ENCODE measurements at places on chromosomes 3 and 15.
A peak's percentile ranks its signal among the peaks of the same experiment; 100 is the strongest.

DNA sequence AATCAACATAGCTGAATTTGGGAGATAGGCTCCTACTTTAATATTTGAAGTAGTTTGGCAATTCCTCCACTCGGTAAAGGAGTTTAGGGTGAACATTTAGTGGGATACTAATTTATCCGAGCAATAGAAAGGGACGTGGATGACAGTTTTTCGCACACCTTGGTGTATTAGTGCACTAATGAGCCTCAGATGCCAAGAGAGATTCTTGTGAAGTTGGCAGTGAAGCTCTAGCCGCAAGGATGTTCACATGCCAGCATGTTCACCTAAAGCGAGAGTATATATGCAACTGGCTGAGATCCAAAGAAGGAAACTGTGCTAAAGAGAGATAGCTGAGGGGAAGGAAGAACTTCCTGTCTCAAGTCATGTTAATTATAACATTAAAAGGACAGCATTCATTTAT lies 58.5 kb downstream of the TGFBR2 start:
- ATAC-seq, result no peak

DNA sequence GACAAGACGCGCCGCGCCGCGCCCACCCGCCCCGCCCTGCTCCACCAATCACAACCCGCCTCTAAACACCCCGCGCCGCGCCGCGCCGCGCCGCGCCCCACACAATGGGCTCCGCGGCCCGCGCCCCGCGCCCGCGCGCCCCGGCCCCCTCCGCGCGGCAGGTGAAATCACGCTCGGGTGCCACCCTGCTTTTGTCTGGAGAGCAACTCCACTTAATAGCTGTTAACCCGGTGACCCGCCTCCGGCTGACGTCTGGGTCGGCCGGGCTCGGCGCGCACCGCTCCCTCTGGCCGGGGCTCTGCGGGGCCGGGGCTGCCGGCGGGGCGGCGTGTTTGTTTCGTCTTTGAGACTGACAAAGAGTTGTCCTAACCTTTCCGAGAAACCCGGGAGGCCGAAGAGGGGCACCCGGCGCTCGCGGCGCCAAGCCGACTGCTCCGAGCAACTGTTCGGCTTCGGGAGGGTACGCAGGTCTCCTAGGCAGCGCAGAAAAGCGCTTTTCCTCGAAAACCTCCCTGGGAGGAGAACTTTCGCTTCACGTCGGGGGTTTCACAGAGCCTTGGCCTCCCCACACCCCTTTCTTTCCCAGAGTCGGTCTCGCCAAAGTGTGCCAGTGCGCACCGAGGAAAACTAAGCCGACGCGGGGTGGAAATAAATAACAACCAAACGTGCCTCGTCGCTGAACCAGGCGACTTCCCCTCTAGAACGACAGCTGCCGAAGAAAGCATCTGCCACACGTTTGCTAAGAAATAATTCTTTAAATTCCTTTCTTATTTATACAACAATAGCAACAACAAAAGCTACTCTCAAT lies 518.4 kb downstream of the FOXP1 start:
- ATAC-seq, result peak; percentile 65

DNA sequence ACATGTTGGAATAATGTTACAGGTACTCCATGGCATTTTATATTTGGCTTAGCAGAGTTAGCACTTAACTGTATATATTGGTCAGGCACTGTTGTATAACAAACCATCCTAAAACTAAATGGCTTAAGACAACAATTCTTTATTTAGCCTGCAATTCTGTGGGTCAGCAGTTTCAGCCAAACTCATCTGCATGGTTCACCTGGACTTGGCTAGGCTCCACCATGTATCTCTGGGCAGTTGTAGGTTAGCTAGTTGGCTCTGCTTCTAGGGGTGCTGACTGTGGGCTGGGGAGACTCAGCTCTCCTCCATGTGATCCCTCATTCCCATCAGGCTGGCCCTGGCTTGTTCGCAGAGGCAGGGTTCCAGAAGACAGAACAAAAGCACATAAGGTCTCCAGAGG lies 34.4 kb downstream of the RARB start:
- ATAC-seq, result peak; percentile 29

- ATAC-seq, result no peak
Measured at GRCh38 chr3:52453496-52454249, at the start of gene TNNC1. TSS of gene TNNC1 (minus strand) at chr3:52454041. CDS start at chr3:52454015, 26 bp downstream.

DNA sequence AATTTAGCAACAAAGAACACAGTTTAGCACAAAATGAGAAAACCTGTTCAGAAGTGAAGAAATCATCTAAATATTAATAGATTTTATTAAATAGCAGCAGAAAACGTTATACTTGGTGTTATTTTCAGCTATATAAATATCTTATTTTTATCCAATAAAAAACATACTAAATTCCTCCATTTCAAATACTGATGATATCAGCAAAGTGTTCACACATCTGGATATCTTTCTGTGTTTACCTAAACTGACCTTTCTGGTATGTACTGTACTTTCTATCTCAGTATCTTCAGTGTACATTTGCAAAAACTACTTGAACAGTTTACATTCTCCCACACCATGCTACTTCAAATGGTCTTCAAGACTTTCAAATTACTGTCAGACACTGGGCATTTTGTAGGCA lies 179.9 kb downstream of the ZBTB20 start:
- no peak for ATAC-seq

DNA sequence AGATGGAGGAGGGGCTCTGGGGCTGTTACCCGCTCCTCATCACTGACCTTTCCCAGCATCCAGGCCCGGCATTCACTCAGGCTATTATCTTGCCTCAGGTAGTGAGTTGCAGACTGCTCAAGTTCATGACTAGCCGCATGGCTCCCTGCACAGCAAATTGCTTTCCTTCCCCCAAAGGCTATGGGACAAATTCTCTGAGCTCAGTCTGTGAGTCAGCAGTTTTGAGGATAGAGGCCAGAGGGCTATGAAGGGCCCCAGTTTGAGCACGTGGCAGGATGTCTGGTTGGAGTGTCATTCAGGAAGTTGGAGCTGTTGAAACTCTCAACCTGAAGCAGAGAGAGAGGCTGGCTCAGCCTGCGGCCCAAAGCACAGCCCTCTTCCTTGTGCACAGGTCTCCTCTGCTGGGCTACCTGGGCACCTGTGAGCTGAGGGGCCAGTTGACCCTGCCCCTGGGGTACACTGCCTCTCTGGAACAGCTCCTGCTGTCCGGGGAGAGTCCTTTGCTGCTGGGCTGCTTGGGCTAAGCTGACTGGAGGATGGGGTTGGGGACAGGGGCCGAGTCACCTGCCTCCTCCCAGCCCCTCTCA lies 7.9 kb downstream of the FAH start:
- peak; percentile 85 for ATAC-seq

GRCh38 chr15:68418611-68419161 lies 13.3 kb downstream of the ITGA11 start:
- no peak for ATAC-seq

DNA sequence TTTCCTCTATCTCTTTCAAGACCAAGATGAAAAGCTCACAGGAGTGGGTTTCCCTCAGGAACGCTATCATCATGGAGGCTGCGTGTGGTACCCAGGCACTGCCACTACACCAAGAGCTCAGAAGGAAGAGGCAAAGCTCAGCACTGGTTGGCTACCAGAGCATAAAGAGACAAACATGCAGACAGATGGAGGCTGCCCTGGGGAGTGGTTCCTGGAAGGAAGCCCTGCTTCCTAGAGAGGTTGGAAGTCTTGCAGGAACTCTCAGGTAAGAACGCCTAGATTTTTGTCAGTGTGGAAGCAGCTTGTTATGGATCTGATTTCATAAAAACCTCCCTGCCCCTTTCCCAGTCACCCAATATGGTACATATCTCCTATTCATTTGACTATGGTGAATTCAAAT lies 49.9 kb upstream of the ADCY5 start:
- no peak for ATAC-seq

- no peak for ATAC-seq
Measured at GRCh38 chr3:162863579-162863978, 1367.0 kb downstream of the OTOL1 start.

DNA sequence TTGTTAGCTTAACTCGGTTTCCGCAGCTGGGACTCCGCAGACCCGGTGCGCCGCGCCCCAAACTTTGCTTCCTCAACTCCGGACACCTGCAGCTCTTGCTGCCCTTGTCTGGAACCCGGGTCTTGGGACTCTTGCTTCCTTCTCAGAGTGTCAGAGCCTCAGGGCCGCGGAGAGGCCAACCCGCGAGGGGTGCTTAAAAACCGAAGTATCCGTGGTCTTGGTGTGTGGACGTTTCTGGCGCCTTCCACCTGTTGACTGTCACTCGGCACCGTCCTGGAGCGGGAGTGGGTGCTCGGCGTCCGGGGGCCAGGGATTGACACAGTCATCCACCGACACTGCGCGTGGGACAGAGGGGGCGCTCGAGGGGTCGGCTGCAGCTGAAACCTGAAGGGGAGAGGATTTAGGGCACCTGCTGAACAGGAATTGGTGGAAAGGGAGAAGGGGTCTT lies 386 bp downstream of the SQOR start:
- peak; percentile 35 for ATAC-seq

- no peak for ATAC-seq
Measured at GRCh38 chr3:152051501-152052404, 178.3 kb downstream of the SUCNR1 start.

DNA sequence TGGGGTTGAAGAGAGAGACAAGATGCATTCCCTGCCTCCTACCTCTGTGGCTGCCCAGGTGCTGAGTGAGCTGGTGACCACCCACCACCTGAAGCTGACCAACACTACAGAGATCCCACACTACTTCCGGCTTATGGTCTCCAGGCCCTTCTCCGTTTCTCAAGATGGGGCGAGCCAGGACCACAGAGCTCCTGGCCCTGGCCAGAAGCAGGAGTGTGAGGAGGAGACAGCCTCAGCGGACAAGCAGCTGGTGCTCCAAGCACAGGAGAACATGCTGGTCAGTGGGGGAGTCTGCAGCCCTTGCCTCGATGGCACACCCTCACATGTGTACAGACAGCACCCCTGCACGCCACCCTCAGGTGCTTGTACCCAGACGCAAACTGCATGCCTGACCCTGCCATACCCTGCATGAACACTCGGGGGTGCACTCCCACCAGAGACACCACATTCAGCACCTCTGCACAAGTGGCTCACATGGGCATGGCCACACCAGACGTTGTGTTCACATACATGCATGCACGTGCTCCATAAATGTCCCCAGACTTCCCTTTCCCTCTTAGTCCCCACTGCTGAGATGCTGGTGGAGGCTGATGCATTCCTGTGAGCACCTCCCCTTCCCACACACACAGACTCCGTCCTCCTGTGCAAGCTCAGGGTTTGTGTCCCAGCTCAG lies 19.0 kb downstream of the ACAA1 start:
- peak; percentile 82 for ATAC-seq

DNA sequence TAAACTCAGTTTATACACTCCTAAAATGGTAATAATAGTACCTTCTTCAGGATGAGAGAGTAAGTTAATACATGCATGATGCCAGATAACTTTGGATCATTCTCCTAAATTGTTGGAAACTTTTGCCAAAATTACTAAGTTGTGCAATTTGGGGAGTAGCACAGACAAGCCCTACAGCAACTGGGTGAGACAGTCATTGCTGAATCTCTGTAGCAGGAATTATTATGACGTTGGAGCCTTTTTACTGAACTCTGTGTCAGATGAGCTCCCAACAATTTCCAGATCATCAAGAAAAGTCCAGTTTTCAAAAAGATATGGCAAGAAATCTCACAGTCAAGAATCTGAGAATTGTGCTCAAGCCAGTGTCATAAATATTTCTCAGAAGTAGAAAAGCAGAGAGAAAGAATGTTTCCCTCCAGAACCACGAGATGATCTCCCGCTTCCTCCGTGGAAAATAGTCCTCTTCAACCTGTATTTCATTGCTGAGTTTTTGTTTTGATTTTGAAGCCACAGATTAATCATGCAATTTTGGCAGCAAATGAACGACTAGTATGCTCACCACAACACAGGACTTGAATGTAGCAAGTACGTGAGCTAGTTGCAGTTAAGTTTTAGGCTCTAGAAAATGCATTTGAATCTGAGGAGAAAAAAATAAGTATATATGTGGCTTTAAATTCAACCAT lies 485.4 kb downstream of the CNTN6 start:
- ATAC-seq, result no peak

DNA sequence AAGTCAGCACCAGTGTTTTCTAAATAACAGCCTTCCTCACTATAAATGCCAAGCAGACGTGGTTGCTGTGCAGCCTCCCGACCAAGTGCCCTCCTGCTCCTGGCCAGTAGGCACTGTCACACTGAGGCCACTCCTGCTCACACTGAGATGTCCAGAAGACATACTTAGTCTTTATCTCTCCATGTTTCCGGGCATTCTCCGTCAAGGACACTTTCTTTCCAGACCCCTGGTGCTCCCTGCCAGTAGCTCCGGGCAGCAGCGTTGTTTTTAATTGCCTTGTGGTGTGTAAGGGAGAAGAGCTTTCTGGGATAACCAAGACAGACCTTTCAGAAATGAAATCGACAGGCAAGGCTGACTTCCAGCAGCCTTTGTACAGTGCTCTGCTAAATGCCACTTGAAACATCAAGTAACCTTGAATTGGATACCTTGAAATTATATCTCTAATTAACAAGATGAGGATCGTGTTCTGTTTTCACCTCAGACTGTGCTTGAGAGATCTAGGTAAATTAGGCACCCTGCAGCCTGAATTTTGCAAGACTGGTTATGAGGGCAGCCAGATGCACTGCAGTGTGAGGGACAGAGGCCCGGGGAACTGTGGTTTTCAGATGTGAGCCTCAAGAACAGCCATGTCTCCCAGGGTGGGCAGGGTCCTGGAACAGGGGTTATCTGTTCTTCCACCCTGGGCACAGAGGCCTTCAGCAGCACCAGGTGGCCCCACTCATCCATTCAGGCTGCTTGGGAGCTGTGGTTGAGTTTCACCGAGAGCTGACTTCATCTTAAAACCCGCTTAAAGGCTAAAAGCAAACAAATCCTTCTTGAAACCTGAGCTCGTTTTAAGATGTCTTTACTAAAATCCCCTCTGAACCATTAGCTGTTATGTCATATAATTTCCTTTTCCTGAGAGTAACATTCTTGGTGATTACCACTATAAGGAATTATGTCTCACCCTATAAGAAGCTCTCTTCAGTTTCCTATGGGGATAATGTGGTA lies 105.5 kb upstream of the IL12A start:
- ATAC-seq, result no peak

DNA sequence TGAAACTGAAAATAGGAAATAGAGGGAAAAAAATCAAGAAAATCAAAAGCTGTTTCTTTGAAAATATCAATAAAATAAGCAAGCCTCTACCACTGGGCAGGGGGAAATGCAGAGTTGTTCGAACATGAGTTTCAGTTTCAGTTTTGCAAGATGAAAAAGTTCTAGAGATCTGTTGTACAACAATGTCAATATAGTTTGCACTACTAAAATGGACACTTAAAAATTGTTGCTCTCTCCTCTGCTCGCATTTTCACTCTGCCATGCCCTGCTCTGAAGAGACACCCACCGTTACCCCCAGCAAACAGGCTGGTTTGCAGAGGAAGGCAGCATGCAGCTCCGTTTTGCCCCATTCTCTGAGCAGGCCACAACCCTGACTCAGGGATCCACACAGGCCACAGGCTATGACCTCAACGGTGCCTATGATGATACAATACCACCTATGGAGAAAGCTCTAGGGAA lies 64.5 kb downstream of the ZNF148 start:
- ATAC-seq, result no peak

GRCh38 chr3:151436675-151437446 lies 24.0 kb downstream of the IGSF10 start:
- no peak for ATAC-seq

GRCh38 chr3:9600597-9600996 lies 47.0 kb upstream of the LHFPL4 start:
- ATAC-seq, result peak; percentile 38

GRCh38 chr3:33467786-33468185 lies 27.6 kb upstream of the UBP1 start:
- no peak for ATAC-seq
